ENCODE measurements at places on chromosomes 1 and 21. TPM values are rescaled to one million over a fixed set of nuclear protein-coding genes. Genes with fewer than 3 reads are reported as not detected.

The C1orf141 gene
- total RNA-seq = not detected

GRCh38 chr1:204650911-204651570 is 34.5 kb downstream of the LRRN2 start:
- no peak overlapping the region for H3K4me3 ChIP-seq
- peaks cover 30% of the 10 kb centered on the region for H3K4me1 ChIP-seq
- H3K36me3 ChIP-seq = no peaks in the 10 kb centered on the region
- no peak overlapping the region for H3K27ac ChIP-seq
- DNase-seq = no peak

The KCNH1 gene
- 1.6 TPM for total RNA-seq

- peak overlapping the region; percentile 31 for H3K4me3 ChIP-seq
- H3K27me3 ChIP-seq = peaks cover 13% of the 10 kb centered on the region
- no peak overlapping the region for H3K27ac ChIP-seq
- H3K4me1 ChIP-seq = peaks cover 32% of the 10 kb centered on the region
- DNase-seq = peak; percentile 93
- H3K36me3 ChIP-seq = no peaks in the 10 kb centered on the region
These were observed 10.7 kb downstream of the FOXO6 start for GRCh38 chr1:41371630-41372599.

- H3K36me3 ChIP-seq = no peaks in the 10 kb centered on the region
- H3K27ac ChIP-seq = no peak overlapping the region
- H3K27me3 ChIP-seq = no peaks in the 10 kb centered on the region
- peaks cover 25% of the 10 kb centered on the region for H3K4me1 ChIP-seq
These were observed 8.8 kb downstream of the SDC3 start for GRCh38 chr1:30899577-30900389.

All from neural progenitor cell (in vitro differentiated cells).